ENCODE measurements at places on chromosomes 12 and 14.

DNA sequence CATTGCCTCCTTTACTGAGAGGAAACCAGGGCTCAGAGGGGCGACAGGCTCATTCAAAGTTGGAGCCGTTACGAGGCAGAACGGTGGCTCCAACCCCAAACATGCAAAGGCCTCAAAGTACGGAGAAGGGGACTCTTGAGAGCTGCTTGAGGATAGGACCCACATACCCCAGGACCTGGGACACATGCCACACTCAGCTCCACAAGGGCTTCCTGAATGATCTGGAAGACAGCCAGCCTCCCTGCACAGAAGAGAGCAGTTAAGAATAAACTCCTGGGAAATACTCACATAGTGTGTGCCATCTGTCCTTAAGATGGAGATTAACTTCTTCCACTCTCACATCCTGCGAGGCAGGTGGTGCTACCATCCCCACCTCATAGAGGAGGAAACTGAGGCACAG is 26.6 kb upstream of the NXPH4 start:
- DNase-seq: no peak

DNA sequence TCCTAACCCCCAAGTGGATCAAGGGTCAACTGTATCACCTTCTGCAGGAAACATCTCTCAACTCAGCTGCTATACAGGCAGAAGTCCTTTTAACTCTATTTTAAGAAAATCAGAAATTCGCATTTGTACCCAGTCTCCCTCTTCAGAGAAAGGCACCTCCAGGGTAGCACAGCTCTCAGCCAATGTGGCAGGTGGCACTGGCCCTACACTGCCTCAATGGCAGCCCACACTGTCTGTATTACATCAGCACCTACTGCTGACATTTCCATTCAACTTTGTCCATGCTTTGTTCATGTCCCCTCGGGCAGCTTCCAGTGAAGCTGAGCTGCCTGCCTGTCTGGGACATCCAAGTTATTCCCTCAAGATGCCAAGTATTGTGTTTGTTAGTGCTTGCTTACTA is 8.8 kb downstream of the SPTSSA start:
- DNase-seq: no peak

DNA sequence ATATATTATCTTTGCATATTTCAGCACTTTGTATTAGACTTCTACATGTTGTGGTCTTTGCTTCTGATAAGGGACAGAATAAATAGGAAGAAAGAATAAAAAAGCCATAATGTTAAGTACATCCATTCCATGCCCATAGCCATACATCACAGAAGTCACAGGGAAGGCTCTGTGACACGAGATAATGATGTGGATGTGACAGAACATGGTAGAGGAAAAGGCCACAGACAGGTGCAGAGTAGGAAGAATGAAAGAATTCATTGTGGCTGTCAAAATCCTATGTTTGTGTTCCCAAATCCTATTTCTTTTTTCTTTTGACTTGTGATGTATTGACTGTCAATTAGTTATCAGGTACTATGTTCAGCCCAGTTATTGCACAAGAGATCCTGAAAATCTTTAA is 38.4 kb downstream of the BICD1 start:
- no peak for DNase-seq

- DNase-seq: no peak
These were observed 1.6 kb downstream of the MLEC start for GRCh38 chr12:120688527-120689071.

DNA sequence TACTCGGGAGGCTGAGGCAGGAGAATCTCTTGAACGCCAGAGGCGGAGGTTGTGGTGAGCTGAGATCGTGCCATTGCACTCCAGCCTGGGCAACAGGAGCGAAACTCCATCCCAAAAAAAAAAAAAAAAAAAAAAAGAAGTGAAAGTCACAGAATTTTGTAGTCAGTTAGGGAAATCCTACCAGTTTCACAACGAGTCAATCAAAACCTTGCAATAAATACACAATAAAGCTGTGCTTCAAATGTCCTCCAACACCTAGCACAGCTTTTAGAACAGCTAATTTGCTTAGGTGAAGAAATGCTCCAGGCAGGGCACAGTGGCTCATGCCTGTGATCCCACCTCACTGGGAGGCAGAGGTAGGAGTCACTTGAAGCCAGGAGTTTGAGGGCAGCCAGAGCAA is 112.8 kb upstream of the ATF7IP start:
- DNase-seq: no peak

- DNase-seq: no peak
These were observed 28.7 kb downstream of the PPP2R5C start for GRCh38 chr14:101790232-101790631.

GRCh38 chr14:67358924-67359774 is 455 bp downstream of the ATP6V1D start:
- no peak for DNase-seq

GRCh38 chr12:110282956-110283817 is 2.1 kb downstream of the ATP2A2 start:
- no peak for DNase-seq

GRCh38 chr14:92890830-92891588 is 31.9 kb upstream of the CHGA start:
- no peak for DNase-seq

- DNase-seq: no peak
These were observed 20.7 kb downstream of the SCARB1 start for GRCh38 chr12:124842800-124843510.

DNA sequence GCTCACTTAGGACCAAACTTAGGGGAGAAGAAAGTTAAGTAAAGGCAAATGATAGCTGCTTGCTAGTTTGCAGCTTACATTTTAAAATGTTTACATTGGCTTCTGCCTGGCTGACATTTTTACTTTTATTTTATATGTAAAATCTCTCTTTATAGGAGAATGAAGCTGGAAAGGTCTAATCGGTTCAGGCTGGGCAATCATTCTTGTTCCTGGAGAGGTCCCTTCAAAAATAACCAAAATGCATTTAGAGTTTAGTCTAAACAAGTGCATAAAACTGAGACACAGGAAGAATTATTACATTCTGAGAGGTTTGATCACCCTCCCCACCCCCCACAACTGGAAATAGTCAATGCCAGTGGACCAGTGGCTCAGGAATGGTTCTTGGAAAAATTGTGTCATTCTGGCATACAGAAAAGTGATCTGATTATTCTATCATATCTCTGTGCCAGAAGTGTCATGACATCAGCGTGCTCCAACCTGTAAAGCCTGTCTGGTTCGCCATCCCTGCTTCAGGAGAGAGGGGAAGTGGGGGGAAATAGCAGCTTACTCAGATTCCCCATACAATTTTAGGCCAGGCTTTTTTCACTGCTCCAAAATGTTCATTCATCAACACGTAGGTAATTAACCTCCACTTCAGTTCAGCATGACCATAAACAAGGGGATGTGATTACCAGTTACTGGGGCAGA is 4.2 kb downstream of the PRICKLE1 start:
- no peak for DNase-seq

GRCh38 chr14:89252887-89253532 is 164.0 kb downstream of the FOXN3 start:
- peak; percentile 24 for DNase-seq

DNA sequence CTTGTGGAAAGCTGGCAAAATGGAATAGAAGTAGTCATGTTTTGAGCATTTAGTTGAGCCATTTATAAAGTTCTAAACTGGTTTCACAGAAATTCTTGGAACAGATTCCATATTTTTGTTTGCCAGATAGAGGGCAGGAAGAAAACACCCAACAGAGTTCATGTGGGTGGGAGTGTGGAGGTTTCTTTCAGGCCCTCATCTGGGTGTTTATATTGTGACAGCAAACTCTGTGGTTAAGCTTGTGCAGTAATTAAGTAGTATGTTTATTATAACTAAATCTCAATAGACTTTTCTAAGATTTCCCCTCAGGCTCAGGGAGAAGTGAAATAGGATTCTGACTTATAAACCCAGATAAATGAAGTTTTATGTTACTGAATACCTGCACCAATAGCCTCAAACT is 57.4 kb downstream of the SPPL3 start:
- DNase-seq: no peak

- DNase-seq: no peak
These were observed 51.2 kb upstream of the OXA1L start for GRCh38 chr14:22715186-22715812.

DNA sequence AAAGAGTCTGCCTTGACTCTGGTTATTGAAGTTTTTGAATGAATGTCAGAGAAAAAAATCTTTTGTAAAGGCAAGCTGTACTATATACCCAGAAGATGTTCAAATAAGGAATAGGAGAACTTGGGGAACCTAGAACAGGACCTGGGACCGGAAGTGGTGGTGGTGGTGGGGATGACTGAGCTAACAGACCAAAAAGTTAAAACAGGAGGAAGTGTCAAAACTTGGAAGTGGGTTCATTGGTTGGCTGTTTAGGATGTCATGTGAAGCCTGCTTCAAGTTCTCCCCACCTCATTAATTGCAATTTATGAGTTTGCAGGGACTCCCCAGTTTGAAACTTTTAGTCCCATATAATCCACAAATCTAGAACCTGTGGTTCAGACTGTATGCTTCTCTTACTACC is 26.2 kb downstream of the PLXNC1 start:
- DNase-seq: no peak

DNA sequence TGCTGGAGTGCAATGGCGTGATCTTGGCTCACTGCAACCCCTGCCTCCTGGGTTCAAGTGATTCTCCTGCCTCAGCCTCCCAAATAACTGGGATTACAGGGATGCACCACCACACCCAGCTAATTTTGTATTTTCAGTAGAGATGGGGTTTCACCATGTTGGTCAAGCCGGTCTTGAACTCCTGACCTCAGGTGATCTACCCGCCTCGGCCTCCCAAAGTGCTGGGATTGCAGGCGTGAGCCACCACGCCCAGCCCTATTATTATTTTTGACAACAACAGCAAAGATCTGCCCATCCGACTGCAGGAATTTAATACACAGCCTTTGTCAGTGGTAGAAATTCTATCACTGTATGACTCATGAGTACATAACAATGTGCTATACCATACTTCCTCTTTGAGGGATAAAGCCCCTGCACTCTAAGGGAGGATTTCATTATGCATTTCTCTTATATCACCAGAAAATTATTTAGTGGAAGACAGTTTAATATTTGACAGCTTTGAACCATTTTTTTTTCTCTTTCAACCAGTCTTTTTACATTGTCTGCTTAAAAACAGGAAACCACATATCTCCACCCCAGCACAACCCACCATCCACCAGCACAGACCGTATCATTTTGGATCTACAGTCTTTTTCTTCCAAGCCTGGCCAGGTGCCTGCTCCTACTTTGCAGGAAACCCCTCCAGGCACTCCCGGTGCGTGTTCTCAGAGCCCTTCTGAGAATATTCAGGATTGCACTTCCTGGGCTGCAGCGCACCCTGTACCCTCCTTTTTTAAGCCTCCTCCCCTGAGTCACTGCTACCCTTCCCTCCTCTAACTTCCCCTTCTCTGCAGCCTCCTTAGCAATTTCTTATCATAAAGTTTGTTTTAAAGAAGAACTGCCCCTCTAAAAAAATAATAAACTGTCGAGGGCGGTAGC is 594 bp downstream of the ARHGDIB start:
- no peak for DNase-seq

DNA sequence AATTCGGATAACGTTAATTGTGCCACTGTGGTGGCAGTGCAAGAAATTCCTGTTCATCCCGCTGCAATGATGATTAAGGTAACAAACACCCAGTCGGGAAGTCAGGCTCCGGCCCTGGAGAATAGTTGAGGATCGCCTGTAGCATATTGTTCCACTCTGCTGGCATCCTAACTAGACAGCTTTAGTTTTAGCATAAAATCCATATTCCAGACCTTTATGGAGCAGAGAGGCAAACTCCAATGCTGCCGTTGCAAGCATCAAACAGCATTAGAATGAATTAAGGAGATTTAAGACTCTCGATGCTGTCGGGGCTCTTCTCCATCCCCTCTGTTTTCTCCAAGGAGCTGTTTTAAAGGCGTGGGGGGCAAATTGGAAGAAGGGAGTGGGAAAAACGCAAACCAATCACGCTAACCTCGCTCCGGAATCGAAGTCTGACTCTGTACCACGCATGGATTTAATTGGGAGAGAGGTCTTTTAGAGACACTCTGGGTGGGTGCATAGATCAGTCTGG is 660.4 kb downstream of the VRK1 start:
- no peak for DNase-seq

DNA sequence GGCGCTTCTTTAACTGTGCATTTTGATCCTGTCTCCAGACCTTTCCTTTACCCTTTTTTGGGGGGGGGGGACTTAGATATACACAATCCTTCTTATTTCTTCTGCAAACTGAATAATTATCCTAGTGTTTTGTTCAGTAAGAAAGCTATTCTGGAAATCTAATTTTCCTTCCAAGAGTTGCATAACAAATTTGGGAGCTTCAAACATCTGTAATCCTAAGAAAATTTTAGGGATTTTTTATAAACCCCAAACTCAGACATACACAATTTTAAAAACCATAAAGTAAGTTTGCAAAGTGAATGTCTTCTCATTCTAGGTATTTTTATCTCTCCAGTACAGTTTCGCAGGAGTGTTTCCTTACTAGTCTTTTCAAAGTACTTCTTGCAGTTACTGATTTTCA is 182.7 kb upstream of the E2F7 start:
- DNase-seq: no peak

- no peak for DNase-seq
These were observed 16.6 kb downstream of the FBXW8 start for GRCh38 chr12:116927244-116927940.

- DNase-seq: no peak
These were observed 50.1 kb upstream of the DHRS4 start for GRCh38 chr14:23903442-23903841.

DNA sequence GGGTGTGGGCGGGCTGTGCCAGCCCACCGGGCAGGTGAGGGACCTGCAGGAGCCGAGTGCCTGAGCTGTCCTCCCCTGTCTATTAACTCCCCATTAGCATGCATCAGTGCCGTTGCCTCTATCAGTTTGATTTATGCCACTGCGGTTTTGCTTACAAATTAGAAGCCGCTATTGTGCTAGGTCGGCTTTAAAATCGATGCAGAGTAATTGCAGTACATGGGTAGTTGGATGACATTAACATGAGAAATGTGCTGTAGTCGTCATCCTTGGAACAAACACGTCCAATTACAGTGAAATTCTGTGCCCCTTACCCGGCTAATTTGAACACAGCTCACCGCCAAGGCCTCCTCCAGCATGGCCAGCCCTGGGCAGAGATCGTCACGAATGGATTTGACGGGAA is 145.8 kb downstream of the TSPAN9 start:
- DNase-seq: no peak

DNA sequence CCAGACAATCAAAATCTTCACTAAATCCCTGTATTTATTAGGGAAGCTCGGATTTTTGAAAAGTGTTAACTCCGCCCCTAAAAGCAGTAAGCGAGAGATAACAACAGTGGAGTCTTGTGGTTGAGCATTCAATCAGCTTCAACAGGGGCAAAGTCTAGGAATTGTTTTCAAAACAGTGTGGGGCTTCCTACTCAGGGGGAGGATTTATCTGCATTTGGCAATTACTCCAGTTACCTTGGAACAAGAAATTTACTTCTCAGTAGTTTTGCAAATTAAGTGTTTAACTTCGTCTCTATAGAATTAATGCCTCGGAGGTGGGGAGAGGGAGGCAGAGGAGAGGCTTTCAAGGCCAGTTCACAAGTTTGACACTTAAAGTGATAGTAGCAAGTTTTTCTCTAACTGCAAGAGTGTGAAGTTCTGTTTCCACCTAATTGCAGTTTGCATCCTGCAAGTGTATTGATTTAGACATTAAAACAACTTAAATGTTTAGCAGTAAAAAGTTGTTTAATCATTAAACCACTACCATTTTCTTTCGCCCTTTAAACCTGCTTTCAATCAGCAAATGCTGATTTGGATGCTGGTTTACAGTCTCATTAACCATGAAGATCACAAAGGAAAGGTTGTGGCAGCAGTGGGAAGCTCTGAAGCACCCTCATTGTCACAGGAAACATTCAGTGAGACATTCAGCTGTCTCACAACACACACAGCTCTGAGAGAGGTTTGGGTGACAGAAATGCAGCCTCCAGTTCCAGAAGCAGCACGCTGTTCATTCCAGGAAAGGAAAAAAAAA is 102.0 kb downstream of the HMGA2 start:
- no peak for DNase-seq
